ENCODE measurements at places on chromosomes 6 and 20.
A peak's percentile ranks its signal among the peaks of the same experiment; 100 is the strongest.

GRCh38 chr20:11902285-11902697 is 15.4 kb upstream of the BTBD3 start:
- no peak for DNase-seq

GRCh38 chr20:58619077-58619863 is 31.8 kb upstream of the STX16 start:
- DNase-seq = no peak

DNA sequence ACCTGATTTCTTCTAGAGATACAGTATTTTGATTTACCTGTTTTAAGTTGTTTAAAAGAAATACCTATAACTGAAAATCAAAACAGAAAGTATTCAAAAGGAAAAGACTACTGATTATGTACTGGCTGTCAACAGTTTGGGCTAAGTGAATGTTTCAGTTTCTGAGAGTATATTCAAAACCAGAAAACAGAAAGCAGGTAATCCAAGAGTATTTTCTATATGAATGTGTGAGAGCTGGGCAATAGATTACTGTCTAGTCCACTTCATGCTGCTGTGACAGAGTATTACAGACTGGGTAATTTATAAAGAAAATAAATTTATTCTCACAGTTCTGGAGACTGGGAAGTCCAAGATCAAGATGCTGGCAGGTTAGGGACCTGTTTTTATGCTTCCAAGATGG is 261.0 kb downstream of the ARHGAP18 start:
- DNase-seq = no peak

GRCh38 chr6:84002226-84002625 is 31.3 kb upstream of the MRAP2 start:
- no peak for DNase-seq

DNA sequence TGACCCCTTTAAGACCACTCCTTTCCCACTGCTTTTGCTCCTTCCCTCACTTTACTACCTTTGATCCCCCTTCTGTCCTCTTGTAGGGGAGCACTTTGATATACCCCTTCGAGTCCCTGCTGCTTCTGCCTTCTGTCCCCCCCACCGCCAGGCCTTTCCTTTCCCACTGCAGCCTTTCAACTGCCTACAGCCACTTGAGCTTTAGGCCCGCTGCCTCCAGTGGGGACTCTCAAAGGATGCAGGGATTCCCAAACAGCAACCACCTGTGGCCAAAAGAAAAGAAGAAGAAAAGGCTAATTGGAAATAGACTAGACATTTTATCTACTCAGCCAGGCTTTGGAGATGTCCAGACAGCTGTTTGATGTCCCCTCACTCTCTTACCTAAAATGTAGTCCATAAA is 77.0 kb upstream of the DTNBP1 start:
- no peak for DNase-seq

- DNase-seq = no peak
Observed at GRCh38 chr6:105432797-105433196, 29.9 kb upstream of the PREP start.

GRCh38 chr20:33415948-33416347 is 14.6 kb upstream of the CDK5RAP1 start:
- DNase-seq = peak; percentile 62

DNA sequence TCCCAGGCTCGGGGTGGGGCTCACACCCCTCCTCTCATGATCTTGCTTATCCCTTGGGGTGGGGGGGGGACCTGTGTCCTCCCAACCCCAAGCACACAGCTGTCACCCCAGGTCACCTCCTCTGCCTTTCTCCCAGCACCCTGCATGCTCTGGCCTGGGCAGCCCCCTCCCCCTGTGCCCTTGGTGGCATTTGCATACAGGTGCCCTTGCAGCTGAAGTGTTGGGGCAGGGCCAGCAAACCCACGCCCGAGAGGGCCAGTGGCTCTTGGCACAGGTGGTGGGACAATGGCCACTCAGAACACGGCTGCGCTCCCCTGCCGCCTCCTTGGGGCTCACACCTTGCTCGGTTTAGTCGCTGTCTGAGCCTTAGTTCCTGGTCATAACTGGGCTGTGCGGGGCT is 11.3 kb upstream of the MYT1 start:
- no peak for DNase-seq

- peak; percentile 19 for DNase-seq
Observed at GRCh38 chr20:46230801-46231282, 77.5 kb downstream of the CDH22 start.

GRCh38 chr6:3943331-3943765 is 94.2 kb downstream of the FAM50B start:
- DNase-seq = no peak

DNA sequence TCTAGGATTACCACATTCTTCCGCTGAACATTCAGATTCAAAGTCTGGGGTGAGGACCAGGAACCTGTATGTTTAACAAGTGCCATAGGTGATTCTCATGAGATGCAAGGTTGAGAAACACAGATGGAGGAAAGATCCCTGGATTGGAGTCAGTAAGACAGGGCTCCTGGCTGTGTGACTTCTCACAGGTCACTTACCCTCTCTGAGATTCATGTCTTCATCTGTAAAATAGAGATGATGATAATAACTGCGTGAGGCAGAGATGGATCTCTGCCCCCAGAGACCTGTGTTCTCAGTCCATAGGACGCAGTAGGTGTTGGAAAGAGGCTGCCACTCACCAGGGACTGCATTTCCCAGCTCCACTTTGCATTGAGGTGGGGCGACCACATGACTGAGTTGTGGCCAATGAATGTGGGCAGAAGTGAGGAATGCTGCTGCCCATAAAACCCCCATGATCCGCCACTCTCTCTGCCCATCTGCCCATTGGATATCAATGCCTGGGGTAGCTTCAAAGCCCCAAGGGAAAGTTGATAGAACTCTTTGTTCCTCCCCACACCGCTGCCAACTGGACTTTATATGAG is 13.6 kb upstream of the GDAP1L1 start:
- no peak for DNase-seq

DNA sequence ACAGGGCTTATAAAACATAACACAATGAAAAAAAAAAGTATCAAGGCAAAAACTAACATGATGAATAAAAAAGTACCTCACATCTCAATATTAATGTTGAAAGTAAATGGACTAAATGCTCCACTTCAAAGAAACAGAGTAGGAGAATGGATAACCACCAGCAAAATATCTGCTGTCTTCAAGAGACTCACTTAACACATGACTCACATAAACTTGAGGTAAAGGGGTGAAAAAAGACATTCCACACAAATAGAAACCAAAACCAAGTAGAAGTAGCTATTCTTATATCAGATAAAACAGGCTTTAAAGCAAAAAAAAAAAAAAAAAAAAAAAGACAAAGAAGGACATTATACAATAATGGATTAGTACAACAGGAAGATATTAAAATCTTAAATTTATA is 86.9 kb downstream of the TBC1D32 start:
- DNase-seq = no peak

- DNase-seq = no peak
Observed at GRCh38 chr6:112437058-112437457, 89.9 kb downstream of the RFPL4B start.

GRCh38 chr20:1857466-1857865 is 37.7 kb upstream of the SIRPA start:
- no peak for DNase-seq

GRCh38 chr6:126041516-126041915 is 55.2 kb downstream of the TRMT11 start:
- DNase-seq = no peak

GRCh38 chr6:135305684-135306083 is 124.6 kb downstream of the MYB start:
- DNase-seq = no peak

- DNase-seq = peak; percentile 41
Observed at GRCh38 chr20:409697-410559, 1.8 kb downstream of the RBCK1 start.

- DNase-seq = peak; percentile 10
Observed at GRCh38 chr6:52904562-52905279, 4.8 kb downstream of the GSTA3 start.

- no peak for DNase-seq
Observed at GRCh38 chr6:13760307-13761304, 49.0 kb upstream of the RANBP9 start.

GRCh38 chr6:75084872-75085381 is 120.9 kb downstream of the COL12A1 start:
- DNase-seq = no peak

DNA sequence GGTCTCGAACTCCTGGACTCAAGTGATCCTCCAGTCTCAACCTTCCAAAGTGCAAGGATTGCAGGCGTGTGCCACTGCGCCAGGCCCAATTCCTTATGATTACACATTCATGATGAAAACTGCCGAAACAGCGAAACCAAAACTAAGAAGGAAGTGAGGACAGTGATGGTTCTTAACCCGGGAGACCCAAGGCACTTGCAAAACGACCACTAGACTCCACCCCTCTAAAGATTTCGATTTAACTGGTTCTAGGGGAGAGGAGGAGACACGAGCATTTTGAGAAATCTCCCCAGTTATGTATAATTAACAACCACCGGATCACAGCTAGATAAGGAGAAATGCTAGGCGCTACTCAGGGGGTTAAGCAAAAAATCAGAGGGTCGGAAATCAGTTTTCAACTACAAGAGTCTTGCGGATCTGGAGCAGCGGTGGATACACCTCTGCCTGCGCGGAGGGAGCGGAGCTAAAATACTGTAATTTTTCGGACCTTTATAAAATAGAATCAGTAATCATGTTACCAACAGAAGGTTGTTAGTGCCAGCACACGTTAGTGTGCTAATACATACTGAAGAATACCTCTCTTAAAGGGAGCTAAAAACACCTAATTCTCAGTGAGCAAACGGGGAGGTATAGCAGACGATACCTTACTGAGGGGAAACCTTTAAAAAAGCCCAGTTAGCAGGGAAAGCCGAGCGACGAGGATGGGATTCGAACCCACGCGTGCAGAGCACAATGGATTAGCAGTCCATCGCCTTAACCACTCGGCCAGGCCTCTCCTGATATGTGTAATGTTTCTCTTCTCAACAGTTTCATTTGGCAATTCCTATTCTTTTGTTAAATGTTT is 60.0 kb upstream of the BTN3A2 start:
- peak; percentile 76 for DNase-seq

DNA sequence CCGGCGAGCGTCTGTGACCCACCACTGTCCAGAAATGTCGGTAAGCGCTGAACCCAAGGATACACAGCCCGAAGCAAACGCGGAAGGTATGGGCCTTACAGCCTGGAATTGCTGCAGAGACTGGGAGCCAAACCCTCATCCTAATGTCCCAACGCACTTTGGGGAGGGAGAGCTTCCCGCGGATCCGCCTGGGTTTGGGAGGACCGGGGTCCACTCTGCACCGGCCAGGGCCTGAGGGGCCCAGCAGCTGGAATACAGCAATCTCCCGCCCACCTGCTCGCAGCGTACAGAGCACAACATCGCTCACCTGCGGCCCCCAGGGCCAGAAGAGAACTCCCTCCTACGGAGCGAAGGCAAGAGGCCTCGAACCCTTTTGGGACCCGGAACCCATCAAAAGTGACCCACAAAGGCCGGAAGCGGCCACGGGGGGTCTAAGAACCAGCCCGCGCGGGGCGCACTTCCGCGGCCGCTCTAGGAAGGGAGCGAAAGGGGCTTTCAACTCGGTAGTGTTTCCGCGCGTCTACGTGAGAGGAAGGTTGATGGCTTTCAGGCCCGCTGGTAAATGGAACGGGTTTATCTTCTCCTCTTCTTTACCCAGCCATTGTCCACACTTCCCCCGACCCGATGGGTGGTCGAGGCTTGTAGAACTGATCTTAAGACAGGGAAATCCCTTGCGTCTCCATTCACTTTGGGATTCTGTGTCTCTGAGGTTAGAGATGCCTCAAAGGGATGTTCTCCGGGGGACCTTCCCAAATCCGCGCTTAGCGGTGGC is at the start of gene ZSCAN12:
ZSCAN12 (minus strand) TSS at position 398 of the 772 bp plus-strand sequence. CDS start 1,342 bp downstream, outside the sequence.
- peak; percentile 94 for DNase-seq

GRCh38 chr6:22366214-22366613 is 69.4 kb upstream of the PRL start:
- no peak for DNase-seq

- DNase-seq = no peak
Observed at GRCh38 chr6:139625081-139625939, 250.9 kb upstream of the CITED2 start.

DNA sequence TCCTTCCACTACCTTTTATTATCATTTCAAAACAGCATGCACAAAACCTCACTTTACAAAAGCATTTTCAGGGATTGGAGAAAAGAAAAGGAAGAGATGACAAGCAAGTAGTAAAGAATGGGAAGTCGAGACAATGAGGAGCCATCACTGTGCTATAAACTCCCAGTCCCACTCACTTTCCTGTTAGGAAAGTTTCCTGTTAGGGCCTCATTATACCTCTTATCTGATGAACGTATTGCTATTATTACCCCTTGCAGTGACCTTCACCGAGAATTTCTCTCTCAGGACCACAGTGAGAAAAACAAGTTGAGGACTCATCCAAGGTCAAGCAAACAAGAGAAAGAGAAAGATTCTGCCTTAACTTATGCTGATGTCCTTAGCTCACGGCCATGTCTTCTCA is 28.8 kb downstream of the LAMP5 start:
- no peak for DNase-seq

GRCh38 chr20:35560105-35560511 is 18.2 kb downstream of the ERGIC3 start:
- DNase-seq = no peak

DNA sequence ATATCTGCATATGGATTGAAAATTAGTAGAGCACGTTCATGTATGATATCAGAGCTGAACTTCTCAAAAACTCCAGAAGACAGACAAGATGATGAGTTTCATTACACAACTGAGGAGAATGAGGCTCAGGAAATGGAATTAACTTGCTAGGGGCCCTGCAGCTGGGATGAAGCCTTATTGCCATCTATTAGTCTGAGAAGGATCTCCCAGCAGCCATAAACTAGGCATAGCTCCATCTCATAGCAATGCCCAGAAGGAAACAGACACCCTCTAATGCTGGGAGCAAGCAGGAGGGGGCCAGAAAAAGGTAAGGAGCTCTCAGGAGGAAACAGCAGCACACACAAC is 18.0 kb downstream of the TFEB start:
- no peak for DNase-seq

- DNase-seq = no peak
Observed at GRCh38 chr6:116157391-116157790, 31.5 kb upstream of the COL10A1 start.

GRCh38 chr6:35473075-35473849 is 5.1 kb downstream of the RPL10A start:
- no peak for DNase-seq

DNA sequence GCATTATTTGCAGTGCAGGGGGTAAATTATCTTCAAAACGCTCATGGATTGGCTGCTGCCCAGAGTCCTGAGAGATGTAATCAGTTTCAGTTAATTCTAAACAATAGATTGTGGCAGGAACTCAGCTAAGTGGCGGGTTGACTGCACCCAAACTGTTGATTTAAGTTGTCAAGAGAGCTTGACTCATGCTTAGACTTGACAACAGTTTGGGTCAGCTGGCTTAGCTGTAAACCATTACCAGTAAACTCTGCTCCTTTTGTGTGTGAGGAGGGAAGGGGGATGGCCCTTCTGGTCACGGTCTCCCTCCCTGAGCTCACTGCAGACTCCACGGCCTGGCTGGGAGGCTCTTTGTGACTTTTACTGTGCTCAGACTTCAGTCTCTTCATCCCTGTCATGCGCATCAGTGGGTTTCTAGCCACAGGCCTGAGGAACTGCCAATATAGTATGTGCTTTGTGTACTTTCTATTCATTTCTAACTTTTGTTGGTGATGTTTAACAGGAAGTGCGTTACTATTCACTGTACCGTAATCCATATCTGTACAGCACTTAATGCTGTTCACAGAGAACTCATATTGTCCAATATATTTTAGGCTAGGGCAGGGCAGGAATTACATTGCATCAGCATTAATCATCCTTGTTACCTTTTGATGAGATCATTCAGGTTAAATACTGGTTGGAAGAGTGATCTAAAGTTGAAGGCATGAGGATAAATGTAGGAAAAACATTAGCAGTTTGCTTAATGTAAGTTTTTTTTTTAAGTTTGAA is 488.3 kb downstream of the CDKAL1 start:
- DNase-seq = no peak

- no peak for DNase-seq
Observed at GRCh38 chr6:48144021-48144420, 33.0 kb upstream of the PTCHD4 start.

Measured in OCI-LY7 (cell line).